ENCODE measurements at places on chromosomes 16 and 17.
A peak's percentile ranks its signal among the peaks of the same experiment; 100 is the strongest.

DNA sequence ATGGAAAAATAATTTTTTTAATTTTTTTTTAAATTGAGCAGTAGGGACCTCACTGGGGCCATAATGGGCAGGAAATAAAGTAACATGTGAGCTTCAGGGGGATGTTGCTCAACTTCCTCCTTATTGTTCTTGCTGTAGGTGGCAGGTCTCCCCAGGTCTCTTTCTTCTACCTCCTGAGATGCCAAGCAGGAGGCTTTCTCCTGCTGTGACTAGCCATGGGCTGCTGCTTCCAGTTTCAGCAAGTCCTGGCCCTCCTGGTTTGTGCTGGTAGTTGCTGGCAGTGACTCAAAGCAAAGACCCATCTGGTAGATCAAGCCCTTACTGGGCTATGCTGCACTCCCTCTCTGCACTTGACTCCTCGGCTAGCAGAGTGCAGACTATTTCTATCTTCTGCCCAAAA is 2.3 kb downstream of the DPEP2NB start:
- no peak for DNase-seq

DNA sequence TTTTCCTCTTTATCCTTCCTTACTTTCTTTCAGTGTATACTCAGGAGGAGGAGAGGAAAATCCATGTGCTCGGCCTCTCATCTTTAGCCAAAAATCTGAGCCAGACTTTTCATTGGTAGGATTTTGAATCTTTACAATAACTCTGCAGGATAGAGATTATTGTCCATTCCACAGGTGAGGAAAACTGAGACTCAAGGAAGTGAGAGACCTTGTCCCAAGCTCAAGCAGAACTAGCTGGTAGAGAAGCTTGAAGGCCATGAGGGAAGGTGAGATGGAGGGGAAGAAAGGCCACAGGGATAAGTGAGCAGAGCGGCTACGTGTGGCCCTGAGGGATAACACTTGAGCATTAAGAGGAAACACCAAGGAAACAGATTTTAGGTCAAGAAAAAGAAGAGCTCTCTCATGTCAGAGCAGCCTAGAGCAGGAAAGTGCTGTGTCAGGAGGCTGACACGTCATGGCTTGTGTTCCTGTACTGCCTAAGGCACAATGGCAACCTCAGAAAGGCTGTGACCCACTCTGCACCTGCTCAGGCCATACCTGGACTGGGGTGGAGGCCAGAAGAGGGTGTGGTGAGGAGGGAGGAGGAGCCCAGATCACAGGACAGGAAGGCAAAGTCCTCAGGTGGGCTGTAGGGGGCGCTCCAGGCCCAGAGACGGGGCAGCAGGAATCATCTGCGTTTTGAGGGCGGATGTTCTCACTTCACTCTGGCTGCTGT is 11.9 kb downstream of the MT4 start:
- DNase-seq: peak; percentile 9

- no peak for DNase-seq
These were observed at the start of gene GALR2 for GRCh38 chr17:76074390-76075363. TSS of gene GALR2 (plus strand) at chr17:76074781. CDS start at chr17:76074884, 103 bp downstream.

- no peak for DNase-seq
These were observed 287.3 kb upstream of the CCL2 start for GRCh38 chr17:33967608-33968349.

GRCh38 chr17:15941781-15942180 is 3.1 kb upstream of the ADORA2B start:
- DNase-seq: no peak
